CD4-positive, alpha-beta memory T cell (primary cell): ENCODE measurements at places on chromosomes 6 and 20. TPM values are rescaled to one million over a fixed set of nuclear protein-coding genes. Genes with fewer than 3 reads are reported as not detected.
A peak's percentile ranks its signal among the peaks of the same experiment; 100 is the strongest.

GRCh38 chr6:109453594-109454495 lies 1.7 kb downstream of the MICAL1 start:
- H3K36me3 ChIP-seq: peaks cover 10% of the 10 kb centered on the region
- peaks cover 85% of the 10 kb centered on the region for H3K4me1 ChIP-seq
- no peaks in the 10 kb centered on the region for H3K27me3 ChIP-seq

DNA sequence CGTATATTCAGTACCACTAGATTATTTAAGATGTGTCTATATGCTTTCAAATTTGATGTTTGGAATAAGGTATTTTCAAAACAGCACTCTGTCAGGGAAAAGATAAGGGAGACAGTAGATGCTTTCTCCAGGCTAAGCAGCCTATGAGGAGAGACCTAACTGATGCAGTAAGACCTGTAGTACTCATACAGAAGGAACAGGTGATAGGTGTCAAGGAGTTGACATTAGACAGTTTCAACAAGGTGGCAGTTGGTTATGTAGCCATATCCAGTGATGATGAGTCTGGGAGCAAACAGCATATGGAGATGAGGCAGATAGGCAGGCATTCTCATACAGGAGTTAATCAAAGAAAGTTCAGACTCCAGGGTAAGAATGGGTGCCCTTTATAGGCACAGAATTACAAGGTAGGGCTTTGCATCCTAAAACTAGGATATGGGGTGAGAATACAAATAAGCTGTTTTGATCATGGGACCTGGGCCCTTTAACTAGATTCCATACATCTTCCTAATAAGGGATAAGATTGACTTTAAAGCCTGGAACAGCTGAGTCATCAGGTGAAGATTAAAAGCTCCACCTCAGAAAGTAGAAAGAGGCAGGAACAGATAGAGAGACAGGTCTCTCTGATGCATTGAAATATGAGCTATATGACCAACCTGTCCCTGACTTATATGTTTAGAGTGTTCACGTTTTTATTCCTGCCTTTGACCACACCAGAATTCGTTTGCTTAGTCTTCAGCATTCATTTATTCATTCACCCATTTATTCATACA lies 7.9 kb downstream of the RSPH4A start:
- no peaks in the 10 kb centered on the region for H3K36me3 ChIP-seq
- DNase-seq: no peak
- no peaks in the 10 kb centered on the region for H3K4me1 ChIP-seq
- no peak overlapping the region for H3K27ac ChIP-seq
- no peaks in the 10 kb centered on the region for H3K27me3 ChIP-seq

- H3K4me3 ChIP-seq: no peak overlapping the region
- H3K36me3 ChIP-seq: no peaks in the 10 kb centered on the region
- DNase-seq: no peak
- no peaks in the 10 kb centered on the region for H3K27me3 ChIP-seq
- no peak overlapping the region for H3K27ac ChIP-seq
- H3K4me1 ChIP-seq: no peaks in the 10 kb centered on the region
These were observed 9.3 kb upstream of the NCR2 start for GRCh38 chr6:41326092-41326491.

DNA sequence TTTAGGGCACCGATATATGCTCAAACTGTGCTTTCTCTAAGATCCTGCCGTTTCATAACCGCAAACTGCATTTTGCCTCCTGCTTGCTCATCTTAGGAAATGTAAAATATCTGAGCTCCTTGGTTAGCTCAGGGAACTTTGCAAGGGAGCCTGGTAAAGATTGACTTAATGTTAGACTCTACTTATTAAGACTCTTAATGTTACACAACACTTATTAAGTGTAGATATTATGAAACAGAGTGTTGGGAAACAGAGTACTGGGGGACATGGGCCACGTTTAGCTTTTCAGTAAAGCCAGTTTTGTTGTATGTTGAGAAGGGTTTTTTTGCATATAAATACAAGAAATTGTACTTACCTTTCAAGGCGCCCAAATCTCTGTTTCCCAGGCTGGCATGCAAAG lies 1.9 kb downstream of the LTV1 start:
- no peak for DNase-seq
- peaks cover 48% of the 10 kb centered on the region for H3K36me3 ChIP-seq
- no peaks in the 10 kb centered on the region for H3K27me3 ChIP-seq
- no peak overlapping the region for H3K4me3 ChIP-seq
- no peak overlapping the region for H3K27ac ChIP-seq

DNA sequence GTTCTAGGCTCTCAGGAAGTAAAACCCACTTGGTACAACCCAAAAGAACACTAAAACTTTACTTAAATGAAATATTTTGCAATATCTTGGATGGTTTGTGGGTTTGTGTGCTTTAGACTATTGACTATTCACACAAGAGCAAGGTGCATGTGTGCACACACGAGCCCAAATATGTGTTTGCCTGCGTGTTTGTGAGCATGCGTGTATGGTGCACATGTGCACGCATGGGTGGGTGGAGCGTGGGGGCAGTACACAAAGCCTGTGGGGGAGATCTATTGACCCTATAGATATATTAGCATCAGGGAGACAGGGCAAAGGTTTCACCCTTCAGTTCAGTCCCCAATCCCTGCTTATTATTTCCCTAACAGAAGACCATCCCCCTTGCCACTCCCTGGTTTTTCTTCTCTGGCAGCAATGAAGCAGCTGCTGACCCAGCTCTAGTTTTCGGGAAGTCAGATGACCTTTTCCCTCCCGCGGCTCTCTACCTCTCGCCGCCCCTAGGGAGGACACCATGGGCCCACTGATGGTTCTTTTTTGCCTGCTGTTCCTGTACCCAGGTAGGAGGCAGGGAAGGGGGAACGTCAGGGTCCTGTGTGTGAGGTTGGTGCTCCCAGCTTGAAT lies at the start of gene C2:
Gene C2 (plus strand): TSS at position 476 of the 621 bp plus-strand sequence. CDS start 36 bp downstream, at position 512.
- no peak within 1 kb of the TSS for H3K27ac ChIP-seq
- H3K36me3 ChIP-seq: no peaks in the 10 kb centered on the region
- H3K4me1 ChIP-seq: no peaks in the 10 kb centered on the region
- no peaks in the 10 kb centered on the region for H3K27me3 ChIP-seq
- no peak within 1 kb of the TSS for H3K4me3 ChIP-seq
- DNase-seq: no peak

GRCh38 chr6:52049252-52050050 lies 38.0 kb downstream of the PKHD1 start:
- H3K4me3 ChIP-seq: no peak overlapping the region
- H3K27ac ChIP-seq: no peak overlapping the region
- peak; percentile 26 for DNase-seq

GRCh38 chr6:10659699-10660348 lies 34.6 kb downstream of the C6orf52 start:
- no peaks in the 10 kb centered on the region for H3K36me3 ChIP-seq
- H3K27ac ChIP-seq: no peak overlapping the region
- no peak for DNase-seq
- H3K4me1 ChIP-seq: peaks cover 7% of the 10 kb centered on the region
- peaks cover 2% of the 10 kb centered on the region for H3K27me3 ChIP-seq

DNA sequence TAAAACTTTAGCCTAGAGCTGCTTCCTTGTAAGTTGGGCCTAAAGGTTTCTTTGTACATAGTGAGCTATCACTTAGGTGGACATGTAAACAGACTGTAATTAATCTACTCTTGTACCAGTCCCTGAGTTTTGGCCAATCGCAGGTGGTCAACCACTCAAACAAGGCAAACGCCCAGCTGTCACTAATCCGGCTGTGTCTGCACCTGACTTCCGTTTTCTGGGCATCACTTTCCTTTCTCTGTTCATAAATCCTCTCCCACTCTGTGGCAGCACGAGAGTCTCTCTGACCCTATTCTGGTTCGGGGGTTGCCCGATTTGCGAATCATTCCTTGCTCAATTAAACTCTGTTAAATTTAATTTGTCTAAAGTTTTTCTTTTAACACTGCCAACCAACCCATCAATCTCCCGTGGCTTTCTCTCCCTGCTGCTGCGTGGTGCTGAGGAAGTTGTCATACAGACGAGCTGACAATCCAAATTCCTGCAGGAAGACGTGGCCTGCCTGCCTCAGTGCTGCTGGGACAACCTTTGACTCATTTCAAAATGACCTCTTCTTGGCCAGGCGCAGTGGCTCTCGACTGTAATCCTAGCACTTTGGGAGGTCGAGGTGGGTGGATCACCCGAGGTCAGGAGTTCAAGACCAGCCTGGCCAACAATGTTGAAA lies 206.3 kb downstream of the QKI start:
- H3K27ac ChIP-seq: no peak overlapping the region
- no peak for DNase-seq
- H3K4me1 ChIP-seq: no peaks in the 10 kb centered on the region
- H3K36me3 ChIP-seq: no peaks in the 10 kb centered on the region
- H3K27me3 ChIP-seq: no peaks in the 10 kb centered on the region

DNA sequence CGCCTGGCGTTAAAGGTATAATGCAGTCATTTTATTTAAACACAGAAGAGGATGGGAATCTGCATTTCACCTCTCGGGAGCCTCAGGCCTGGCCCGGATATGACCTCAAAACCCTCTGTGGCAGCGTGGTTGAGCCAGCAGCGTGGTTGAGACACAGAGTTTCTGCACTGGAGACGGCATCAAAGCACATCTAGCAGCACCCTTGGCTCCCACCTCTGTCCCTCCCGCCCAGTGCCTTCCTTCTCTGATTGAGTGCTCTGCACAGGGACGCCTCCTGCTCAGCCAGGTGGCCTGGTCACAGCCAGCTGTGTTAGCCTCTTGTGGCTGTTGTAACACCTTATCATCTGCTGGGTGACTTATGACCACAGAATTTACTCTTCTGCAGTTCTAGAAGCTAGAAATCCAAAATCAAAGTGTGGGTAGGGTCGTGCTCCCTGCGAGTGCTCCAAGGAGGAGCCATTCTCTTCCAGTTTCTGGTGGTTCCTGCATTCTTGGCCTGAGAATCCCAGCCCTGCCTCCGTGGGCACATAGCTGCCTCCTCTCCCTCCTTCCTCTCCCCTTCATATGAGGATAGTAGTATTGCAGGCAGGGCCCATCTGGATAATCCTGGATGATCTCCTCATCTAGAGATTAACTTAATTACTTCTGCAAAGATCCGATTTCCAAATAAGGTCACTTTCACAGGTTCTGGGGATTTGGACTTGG lies 156.7 kb downstream of the SYCP2 start:
- no peaks in the 10 kb centered on the region for H3K36me3 ChIP-seq
- no peaks in the 10 kb centered on the region for H3K4me1 ChIP-seq
- H3K4me3 ChIP-seq: no peak overlapping the region
- H3K27me3 ChIP-seq: no peaks in the 10 kb centered on the region
- no peak for DNase-seq

DNA sequence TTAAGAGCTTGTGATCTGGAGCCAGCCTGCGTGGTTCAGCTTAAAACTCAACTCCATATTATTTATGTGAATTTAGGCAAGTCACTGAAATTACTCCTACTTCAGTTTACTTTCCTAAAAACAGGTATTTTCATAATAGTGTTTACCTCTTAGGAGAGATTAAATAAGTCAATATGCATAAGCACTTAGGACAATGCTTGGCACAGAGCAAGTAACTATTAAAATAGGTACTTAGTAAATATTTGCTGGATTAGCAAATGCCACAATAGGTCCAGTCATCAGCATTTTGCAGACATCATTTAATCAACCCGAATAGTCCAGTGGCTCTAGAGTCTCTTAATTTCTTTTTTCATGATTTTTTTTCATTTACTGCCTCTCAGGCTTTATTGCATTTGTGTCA lies 78.6 kb upstream of the PTPRK start:
- H3K27me3 ChIP-seq: no peaks in the 10 kb centered on the region
- no peak overlapping the region for H3K27ac ChIP-seq

GRCh38 chr6:11921017-11921438 lies 91.1 kb upstream of the HIVEP1 start:
- H3K27ac ChIP-seq: no peak overlapping the region
- H3K27me3 ChIP-seq: no peaks in the 10 kb centered on the region
- H3K4me1 ChIP-seq: no peaks in the 10 kb centered on the region
- DNase-seq: no peak

GRCh38 chr6:16907991-16908390 lies 146.7 kb upstream of the ATXN1 start:
- no peak for DNase-seq
- no peaks in the 10 kb centered on the region for H3K27me3 ChIP-seq
- H3K4me3 ChIP-seq: no peak overlapping the region
- H3K36me3 ChIP-seq: no peaks in the 10 kb centered on the region
- no peaks in the 10 kb centered on the region for H3K4me1 ChIP-seq

DNA sequence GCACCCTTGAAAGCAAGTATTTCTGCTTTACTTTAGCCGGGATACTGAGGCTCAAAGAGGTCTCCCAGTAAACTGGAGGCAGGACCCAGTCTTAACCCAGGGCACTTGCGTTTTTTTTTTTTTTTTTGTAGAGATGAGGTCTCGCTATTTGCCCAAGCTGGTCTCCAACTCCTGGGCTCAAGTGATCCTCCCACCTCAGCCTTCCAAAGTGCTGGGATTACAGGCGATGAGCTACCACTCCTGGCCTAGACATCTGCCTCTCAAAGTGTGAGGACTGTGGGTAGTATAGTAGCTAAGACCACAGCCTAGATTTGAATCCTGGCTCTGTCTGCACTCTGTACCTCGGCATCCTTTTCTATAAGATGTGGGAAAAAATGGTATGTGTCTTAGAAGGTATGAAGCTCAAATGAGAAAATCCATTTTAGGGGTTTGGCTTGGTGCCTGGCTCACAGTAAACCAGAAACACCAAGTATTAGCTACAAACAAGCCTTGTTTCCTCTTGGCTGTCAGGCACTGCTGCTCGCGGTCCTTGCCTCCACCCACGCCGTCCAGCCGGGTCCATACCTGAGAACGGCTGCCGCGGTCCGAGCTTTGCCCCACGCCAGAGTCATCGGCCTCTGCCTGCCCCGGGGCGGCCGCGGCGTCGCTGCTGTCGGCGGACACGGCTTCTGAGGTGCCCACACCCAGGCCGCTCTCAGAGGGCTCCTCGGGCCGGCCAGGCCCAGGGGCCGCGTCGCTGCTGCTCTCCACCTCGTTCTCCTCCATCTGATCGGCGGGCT lies 1.2 kb downstream of the ZNF335 start:
- H3K27ac ChIP-seq: peak overlapping the region; percentile 100
- H3K4me1 ChIP-seq: peaks cover 30% of the 10 kb centered on the region
- DNase-seq: no peak

DNA sequence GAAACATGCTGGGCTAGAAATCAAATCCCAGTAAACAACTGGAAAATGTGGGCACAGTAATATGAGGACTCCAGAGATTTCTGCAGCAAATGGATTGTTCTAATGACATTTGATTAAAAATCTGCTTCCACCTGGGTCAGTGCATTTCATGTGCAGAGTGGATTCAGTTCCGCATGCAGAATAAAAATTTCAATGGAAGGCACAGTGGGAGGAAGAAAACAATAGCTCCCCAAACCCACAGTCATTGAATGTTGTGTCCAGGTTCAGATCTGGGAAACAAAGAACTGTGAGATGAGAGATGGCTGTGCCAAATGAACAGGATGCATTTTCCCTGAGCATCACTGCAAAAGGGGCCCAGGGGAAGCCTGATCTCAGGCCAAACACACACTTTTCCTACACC lies 403.1 kb downstream of the BTBD9 start:
- no peak overlapping the region for H3K27ac ChIP-seq
- H3K36me3 ChIP-seq: no peaks in the 10 kb centered on the region
- no peak overlapping the region for H3K4me3 ChIP-seq
- no peaks in the 10 kb centered on the region for H3K27me3 ChIP-seq
- DNase-seq: no peak

The ACSS1 gene
- polyA plus RNA-seq: 47.2 TPM

The SAMD10 gene
- 9.7 TPM for polyA plus RNA-seq

The BPIFA1 gene
- not detected for polyA plus RNA-seq

The CAP2 gene
- not detected for polyA plus RNA-seq

The SYCP2 gene
- polyA plus RNA-seq: 0.91 TPM
